Stimulated activated CD8-positive, alpha-beta memory T cell treated with anti-CD3 and anti-CD28 coated beads, Interleukin-15, amount 100 ng/mL, for 24 hours (primary cell): ENCODE measurements at places on chromosomes 4 and X.

GRCh38 chr4:148170408-148171365 lies 271.5 kb downstream of the NR3C2 start:
- no peak for DNase-seq

GRCh38 chrX:47296766-47297365 lies 64.1 kb downstream of the USP11 start:
- no peak for DNase-seq

GRCh38 chr4:88244816-88245579 lies 39.4 kb downstream of the PPM1K start:
- DNase-seq: peak; percentile 7

DNA sequence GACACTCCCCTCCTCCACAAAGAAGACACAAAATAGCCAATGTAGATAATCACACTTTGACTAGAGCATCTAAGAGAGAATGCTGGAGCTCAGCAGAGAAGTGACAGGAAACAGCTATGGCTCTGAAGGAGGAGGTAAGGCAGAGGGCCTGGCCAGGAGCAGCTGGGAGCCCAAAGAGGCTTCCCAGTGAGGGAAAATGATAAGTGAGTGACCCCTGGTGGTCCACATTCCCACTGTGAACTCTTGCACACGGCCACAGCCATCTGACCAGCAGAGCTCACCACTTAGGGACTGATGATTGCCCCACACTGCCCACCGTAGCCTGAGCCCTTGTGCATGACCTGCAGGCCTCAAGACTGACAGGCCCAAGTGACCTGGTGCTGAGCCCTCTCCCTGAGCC lies 162.7 kb upstream of the GALNTL6 start:
- no peak for DNase-seq
